ENCODE measurements at places on chromosomes 3 and 15.

- DNase-seq = no peak
Observed at GRCh38 chr15:56725386-56725785, 7.9 kb downstream of the ZNF280D start.

DNA sequence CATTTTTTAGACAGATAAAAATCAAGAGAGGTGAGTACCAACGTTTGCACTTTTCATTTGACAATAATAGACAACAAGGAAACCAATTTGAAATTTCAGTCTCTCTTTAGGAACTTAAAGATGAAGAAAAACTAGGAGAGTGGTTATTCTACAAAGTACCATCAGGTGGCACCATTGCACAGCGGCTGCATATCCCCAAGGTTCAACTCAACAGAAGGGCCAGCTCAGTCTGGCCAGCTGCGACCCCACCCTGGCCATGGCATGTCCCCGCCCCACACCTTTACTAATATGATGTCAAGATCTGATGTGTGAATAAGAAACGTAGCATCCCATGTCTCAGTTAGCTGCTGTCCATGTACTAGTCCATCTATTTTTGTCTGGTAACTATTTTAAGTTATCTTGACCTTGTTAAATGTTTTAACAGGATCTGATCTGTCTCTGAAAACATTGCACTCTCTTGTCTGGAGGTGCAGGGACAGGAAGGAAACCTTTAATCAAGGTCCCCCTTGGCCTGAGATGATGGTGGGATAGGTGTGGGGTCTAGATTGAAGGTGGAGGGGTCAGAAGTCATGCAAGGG, 35.5 kb upstream of the CGNL1 start:
- DNase-seq = peak; percentile 61

DNA sequence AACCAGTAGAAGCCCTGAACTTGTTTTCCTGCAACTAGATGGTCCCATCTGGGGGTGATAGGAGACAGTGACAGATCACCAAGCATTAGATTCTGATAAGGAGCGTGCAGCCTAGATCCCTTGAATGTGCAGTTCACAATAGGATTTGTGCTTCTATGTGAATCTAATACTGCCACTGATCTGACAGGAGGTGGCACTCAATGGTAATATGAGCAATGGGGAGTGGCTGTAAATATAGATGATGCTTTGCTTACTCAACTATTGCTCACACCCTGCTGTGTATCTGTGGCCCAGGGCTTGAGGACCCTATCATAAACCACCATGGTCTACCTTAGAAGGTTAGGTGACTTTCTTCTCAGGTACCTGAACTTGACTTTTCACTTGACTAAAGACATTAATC, 417.1 kb upstream of the ARHGEF26 start:
- DNase-seq = no peak

GRCh38 chr15:87293031-87293430, 963.5 kb downstream of the NTRK3 start:
- no peak for DNase-seq

- no peak for DNase-seq
Observed at GRCh38 chr15:57418635-57419034, 42.3 kb downstream of the CGNL1 start.

DNA sequence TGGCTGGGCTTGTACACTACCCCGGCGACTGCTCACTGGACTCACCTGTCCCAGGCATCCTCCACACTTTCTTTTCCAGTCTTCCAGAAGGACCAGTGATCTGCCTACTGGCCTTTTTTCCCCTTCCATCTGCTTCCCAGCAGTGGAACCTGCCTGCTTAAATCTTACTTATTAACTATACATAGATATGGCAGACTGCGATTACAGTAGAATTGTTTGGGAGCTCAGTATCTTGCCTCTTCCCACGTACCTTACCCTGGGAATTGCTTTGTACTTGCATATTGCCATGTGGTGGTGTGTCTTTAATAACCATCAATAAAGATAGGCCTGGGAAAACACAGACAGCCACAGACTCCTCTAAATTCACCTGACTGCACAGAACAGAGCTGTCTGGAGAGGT, 11.8 kb upstream of the HES1 start:
- no peak for DNase-seq

- DNase-seq = no peak
Observed at GRCh38 chr3:20743553-20744321, 557.7 kb upstream of the SGO1 start.

DNA sequence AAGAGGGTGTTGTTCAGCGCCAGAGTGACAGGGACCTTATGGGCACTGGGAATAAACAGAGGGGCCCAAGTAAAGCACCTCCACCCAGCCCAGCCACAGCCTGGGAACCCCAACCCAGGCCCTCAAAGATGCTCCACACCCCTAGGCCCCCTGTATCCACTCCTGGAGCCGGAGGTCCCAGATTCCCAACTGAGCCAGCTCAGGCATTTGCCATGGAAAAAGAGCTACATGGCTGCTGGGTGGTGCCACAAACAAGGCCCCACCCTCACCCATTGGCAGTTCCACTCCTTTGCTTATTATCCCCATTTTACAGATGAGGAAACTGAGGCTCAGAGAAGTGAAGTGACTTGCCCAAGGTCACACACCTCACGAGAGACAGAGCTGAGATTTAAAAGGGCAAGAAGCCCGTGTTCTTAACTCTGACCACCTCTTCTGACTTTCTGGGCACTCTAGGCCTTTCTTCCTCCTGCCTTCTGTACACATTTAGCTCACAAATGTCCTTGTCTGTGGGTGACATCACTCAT, 16.9 kb downstream of the ANPEP start:
- no peak for DNase-seq

- DNase-seq = no peak
Observed at GRCh38 chr15:92460023-92460422, 66.3 kb downstream of the ST8SIA2 start.

DNA sequence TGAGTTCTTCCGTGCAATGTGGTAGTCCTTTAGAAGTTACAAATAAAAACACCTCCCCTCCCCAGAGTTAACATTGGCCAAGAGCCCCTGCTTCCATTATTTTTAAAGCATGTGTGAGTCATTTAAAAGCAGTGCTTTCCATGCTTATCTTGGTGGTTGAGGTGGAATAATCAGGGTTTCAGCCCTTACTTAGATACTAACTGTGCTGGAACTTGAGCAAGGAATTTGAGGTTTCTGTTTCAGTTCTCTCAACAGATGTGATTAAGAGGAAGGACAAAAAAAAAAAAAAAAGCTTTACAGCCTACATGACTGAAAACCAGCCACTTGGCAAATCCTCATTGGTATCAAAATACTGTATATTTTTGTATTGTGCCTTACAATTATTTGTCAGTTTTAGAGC, 64.5 kb downstream of the CGNL1 start:
- DNase-seq = no peak

- DNase-seq = no peak
Observed at GRCh38 chr3:193903966-193904365, 232.0 kb upstream of the HES1 start.

GRCh38 chr3:17550624-17551023, 191.8 kb downstream of the TBC1D5 start:
- DNase-seq = no peak

Measured in NCI-H1105 (cell line).